T-cell (primary cell): ENCODE measurements at places on chromosomes 12 and 14. TPM values are rescaled to one million over a fixed set of nuclear protein-coding genes. Genes with fewer than 3 reads are reported as not detected.

- H3K36me3 ChIP-seq, result no peaks in the 10 kb centered on the region
- no peak overlapping the region for H3K4me3 ChIP-seq
- H3K27ac ChIP-seq, result no peak overlapping the region
- DNase-seq, result no peak
These were observed 29.3 kb upstream of the PPP1R12A start for GRCh38 chr12:79964100-79964627.

- peaks cover 13% of the 10 kb centered on the region for H3K27me3 ChIP-seq
- H3K36me3 ChIP-seq, result no peaks in the 10 kb centered on the region
- no peak overlapping the region for H3K4me3 ChIP-seq
- H3K27ac ChIP-seq, result no peak overlapping the region
These were observed 21.0 kb downstream of the ASPG start for GRCh38 chr14:104106471-104106991.

GRCh38 chr12:123853396-123854070, 91.4 kb downstream of the DNAH10 start:
- H3K27ac ChIP-seq, result no peak overlapping the region
- no peaks in the 10 kb centered on the region for H3K4me1 ChIP-seq
- no peak for DNase-seq
- no peaks in the 10 kb centered on the region for H3K27me3 ChIP-seq
- no peaks in the 10 kb centered on the region for H3K36me3 ChIP-seq

GRCh38 chr14:97299661-97300060, 502.5 kb downstream of the VRK1 start:
- no peak overlapping the region for H3K27ac ChIP-seq
- no peaks in the 10 kb centered on the region for H3K27me3 ChIP-seq
- DNase-seq, result no peak
- no peak overlapping the region for H3K4me3 ChIP-seq
- H3K36me3 ChIP-seq, result no peaks in the 10 kb centered on the region

The BCL11B gene
- 240 TPM for total RNA-seq

- H3K4me3 ChIP-seq, result no peak overlapping the region
- no peak overlapping the region for H3K27ac ChIP-seq
- H3K27me3 ChIP-seq, result no peaks in the 10 kb centered on the region
These were observed 201.0 kb downstream of the TMX1 start for GRCh38 chr14:51441001-51441400.

- H3K36me3 ChIP-seq, result peaks cover 3% of the 10 kb centered on the region
- H3K27me3 ChIP-seq, result no peaks in the 10 kb centered on the region
- DNase-seq, result no peak
- no peak overlapping the region for H3K4me3 ChIP-seq
- H3K27ac ChIP-seq, result no peak overlapping the region
- H3K4me1 ChIP-seq, result peaks cover 33% of the 10 kb centered on the region
These were observed 145.7 kb downstream of the CHST11 start for GRCh38 chr12:104602406-104602805.
